ENCODE measurements at places on chromosomes 6 and 20.

DNA sequence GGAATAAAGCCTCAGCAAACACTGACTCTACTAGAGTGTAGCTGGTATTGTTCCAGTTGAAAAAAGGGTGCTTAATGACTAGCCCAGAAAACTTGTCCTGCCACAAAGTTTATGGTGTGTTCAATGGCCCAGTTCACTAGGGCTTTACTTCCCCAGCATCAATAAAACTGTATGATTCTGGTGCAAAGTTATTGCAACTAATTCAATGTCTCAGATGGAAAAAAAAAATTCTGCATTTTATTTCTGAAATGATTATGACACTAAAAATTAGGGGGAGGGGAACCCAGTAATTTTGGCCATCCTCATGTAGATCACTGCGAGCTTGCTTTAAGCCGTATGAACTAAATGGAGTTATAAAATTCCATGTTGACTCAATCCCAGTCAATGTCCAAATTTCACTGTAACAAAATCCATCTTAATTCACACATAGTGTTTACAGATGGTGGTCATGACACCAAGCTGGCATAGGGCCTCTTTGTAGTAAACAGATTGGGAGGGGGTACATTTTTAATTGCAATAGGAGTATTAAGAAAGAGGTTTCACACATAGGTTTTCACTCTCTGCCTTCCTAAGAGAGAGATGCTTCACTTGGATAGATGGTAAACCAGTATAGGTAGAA, 41.2 kb downstream of the PTPRK start:
- DNase-seq: no peak

GRCh38 chr6:128767705-128768104, 115.2 kb upstream of the LAMA2 start:
- no peak for DNase-seq

DNA sequence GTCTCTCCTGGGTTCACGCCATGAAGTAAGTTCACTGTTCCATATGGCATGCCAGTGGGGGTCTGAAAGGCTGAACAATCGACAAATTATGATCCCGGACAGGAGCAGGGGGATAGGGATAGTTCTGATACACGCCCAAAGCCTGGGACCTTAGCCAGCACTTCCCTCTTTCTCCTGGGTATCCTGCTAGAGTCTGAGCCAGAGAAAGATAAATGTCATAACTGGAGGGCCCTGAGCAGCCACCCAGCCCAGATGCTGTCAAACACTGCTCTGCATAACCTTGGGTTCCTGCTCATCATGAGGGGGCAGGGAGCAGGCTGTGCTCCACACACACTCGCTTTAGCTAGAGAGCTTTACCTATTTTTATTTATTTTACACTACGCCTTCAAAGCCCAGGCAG, 12.3 kb downstream of the EDEM2 start:
- no peak for DNase-seq

DNA sequence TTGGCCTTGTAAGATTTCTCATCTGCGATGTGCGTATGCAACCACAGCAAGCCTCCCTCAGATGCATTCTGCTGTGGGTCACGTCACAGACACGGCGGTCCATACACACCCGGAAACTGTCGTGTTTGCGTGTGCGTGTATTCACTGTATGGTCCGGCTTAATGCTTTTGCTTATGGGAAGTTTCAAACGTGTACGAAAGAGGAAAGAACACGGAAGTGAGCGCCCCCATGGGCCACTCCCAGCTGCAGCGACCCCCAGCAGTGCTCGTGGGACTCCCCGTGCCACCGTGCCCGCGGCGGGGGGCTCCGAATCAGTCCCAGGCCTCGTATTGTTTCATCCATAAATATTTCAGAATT, 10.2 kb downstream of the DLL1 start:
- DNase-seq: no peak

DNA sequence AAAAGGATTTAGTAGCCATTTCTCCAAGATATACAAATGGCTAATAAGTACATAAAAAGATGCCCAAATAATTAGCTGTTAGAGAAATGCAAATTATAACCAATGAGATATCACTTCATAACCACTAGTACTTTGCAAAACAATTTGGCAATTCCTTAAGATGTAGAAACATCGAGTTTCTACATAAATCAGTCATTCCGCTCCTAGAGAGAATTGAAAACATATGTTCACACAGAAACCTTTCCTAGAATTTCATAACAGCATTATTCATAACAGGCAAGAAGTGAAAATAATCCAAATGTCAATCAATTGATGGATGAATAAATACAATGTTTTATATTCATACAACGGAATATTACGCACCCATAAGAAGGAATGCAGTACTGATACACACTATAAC, 20.5 kb upstream of the NT5E start:
- DNase-seq: no peak

GRCh38 chr20:36919715-36920333, 31.7 kb downstream of the SAMHD1 start:
- DNase-seq: no peak

DNA sequence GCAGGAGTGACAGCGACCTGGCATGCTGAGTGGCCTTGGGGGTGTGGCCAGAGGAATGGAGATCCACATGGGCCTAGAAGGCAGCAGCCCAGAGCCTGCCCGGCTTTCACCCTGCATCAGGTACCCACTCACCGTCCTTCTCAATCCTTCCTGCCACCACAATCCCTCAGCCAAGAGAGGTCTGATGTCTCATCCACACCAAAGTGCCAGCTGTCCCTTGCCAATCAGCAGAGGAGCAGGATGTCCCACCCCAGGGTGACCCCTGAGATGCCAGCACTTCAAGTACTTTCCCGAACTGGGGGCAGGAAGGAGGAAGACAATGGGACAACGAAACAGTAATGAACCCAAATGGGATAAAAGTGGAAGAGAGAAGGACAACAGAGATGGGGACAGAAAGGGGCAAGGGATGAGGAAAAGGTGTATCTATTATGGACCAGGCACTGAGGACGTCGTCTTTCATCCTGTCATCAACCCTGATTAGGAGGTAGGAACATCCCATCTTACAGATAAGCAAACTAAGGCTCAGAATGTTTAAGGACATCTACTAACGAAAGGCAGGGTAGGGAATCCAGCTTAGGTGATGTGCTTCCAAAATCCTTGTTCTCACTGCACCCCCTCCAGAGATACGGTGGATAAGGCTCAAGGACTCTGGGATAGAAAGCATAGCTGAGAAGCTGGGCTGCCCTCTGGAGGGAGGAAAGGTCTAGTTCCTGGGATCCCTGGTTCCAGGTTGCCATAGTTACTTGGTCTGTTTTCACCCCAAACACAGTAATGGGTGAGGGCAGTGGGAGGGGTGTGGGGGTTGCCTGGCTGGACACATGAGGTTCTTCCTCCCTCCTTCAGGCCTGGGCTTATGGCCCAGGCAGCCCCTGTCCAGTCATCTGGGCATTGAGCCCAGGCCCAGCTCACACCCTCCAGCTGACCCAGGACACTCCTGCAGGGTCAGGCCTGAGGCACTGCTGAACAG, 4.5 kb upstream of the TNXB start:
- no peak for DNase-seq

GRCh38 chr6:128161263-128161662, 260.4 kb upstream of the THEMIS start:
- DNase-seq: no peak

- no peak for DNase-seq
These were observed 28.4 kb upstream of the GLP1R start for GRCh38 chr6:39020136-39020535.

DNA sequence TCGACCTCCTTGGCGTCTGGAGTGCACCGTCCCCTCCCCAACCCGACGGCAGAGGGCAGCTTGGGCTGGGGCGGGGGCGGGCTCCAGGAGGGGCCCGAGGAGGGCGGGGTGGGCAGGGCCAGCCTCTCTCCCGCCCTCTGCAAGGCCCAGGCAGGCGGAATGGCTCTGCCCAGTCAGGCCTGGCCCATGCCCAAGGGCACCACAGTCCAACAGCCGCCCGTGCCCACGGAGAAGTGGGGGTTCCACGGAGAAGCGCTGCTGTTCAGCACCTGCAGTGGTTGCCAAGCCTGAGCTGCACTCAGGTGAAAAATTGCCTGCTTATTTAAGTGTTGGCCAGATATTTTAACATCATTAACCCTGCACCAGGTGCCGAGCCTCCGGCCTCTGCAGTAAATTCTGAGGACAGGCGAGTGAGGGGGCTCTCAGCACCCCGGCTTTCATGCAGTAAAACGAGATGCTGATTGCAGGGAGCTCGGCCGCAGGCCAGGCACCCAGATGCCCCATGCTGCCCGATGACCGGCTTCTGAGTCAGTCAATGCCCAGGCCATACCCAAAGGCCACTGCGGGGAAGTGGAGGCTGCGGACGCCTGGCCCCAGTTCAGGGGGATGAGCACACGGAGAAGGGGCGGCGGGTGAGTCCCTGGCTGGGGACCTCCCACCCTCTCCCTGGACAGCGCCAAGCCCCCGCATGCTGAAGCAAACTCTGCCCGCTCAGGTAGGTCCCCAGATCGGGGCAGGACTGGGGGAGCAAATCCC, at the start of gene SRMS:
Gene SRMS, minus strand, starts transcription at position 25 of the 756 bp plus-strand sequence. CDS start 286 bp downstream, outside the sequence.
- DNase-seq: no peak

GRCh38 chr6:47524136-47524845, 46.7 kb downstream of the CD2AP start:
- no peak for DNase-seq

- DNase-seq: no peak
These were observed 418 bp downstream of the TNXB start for GRCh38 chr6:32108727-32109113.

- DNase-seq: no peak
These were observed 329.5 kb downstream of the PRL start for GRCh38 chr6:21967056-21967974.

DNA sequence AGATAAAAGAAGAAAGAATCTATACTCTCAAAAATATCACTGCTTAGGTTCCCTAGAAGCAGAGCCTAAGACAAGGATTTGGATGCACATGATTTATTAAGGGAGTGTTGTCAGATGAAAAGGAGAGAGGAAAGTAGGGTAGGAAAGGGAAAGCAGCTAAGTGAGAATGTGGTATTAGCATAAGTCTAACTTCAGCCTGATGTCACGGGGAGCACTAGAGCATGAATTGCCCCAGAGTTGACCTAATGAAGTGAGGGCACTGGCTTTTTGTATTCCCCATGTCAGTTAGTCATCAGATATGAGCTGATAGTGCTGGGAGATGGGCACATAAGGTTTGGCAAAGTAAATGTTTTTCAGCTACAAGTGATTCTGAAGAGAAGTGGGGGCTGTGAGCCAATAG, 129.0 kb upstream of the THEMIS start:
- no peak for DNase-seq

DNA sequence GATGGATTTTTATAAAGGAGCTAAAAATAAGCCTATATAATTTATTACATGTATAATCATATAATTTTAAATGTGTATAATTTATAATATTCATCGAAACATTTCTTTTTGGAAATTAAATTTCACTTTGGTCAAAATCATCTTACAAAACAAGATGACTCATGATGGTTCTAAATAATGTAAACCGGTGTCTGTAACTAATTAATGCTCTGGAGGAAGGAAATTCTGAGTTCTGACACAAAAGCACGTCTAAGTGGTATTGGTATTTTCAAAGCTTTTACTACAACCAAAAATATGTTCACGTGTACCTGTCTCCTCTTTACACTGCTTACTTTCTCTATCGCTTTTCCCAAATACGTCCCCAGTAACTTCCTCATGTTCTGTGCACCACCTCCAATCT, 134.1 kb downstream of the MTHFD1L start:
- DNase-seq: no peak

DNA sequence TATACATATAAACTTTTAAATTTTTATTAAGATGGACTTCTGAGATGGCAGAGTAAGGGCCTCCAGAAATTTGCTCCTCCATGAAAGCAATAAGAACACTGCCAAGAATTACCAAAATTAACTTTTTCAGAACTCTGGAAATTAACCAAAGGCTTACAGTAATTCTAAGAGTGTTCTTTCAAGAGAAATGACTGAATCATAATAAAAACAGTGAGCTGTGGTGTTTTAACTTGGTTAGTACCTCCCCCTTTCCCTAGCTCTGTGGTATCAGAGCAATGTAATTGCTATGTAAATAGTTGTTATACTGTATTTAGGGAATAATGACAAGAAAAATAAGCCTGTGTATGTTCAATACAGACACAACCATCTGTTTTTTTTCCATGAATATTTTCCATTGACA, 19.0 kb downstream of the HECA start:
- DNase-seq: no peak

- no peak for DNase-seq
These were observed 6.4 kb upstream of the MTRES1 start for GRCh38 chr6:107021446-107022185.

- no peak for DNase-seq
These were observed 532.1 kb upstream of the CHD6 start for GRCh38 chr20:42150230-42150629.

DNA sequence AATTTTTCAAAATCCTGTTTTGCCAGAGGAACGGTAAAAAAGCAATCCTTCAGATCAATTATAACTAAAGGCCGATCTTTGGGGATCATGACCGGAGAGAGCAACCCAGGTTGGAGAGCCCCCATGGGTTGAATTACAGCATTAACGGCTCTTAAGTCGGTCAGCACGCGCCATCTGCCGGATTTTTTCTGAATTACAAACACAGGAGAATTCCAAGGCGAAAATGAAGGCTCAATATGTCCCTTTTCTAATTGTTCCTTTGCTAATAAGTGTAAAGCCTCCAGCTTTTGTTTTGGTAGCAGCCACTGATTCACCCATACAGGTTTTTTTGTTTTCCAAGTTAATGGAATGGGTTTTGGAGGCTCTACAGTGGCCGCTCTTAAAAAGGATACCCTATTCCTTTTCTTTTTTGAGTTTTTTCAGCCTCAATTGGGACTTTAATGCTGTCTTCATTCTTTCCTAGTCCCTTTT, 16.9 kb upstream of the PTCRA start:
- peak; percentile 44 for DNase-seq

DNA sequence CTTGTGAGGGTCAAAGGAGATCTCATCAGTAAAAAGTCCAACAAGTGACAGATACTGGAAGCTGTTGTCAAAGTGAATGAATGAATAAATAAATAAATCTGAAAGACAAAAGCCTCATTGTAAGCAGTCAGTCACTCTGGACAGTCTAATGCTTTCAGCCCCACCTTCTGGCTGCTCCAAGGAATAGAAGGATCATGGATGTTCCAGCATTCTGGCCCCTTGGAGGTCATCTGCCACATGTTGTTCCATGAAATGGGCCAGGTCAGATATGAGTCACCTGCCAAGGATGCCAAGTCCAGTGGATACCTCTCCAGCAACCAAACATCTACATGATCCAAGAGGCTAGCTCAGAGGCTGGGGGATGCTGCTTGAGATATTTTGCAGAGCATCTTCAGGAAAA, 185.6 kb downstream of the BMP7 start:
- no peak for DNase-seq

DNA sequence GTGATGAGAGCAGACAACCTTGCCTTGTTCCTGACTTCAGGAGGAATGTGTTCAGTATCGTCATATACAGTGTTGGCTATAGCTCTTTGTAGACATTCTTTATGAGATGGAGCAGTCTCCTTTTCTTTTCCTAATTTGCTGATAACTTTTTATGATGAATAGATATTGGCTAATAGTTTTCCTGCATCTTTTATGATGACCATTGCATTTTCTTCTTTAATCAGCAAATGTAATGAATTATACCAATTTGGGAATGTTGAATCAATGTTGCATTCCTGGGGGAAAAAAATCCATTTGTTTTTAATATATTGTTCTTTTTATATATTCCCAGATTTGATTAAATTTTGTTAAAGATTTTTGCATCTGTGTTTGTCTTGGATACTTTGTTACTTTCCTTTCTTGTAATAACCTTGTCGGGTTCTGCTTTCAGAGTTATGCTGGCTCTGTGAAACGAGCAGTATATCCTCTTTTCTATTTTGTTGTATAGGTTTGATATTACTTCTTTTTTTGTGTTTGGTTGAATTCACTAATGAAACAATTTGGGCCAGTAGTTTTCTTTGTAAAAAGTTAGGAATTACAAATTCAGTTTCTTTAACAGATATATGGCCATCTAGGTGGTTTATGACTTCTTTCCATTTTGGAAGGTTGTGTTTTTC, 23.9 kb downstream of the KDM1B start:
- no peak for DNase-seq
